ENCODE measurements at places on chromosomes 6 and 20.

GRCh38 chr6:3751730-3752530 lies 417 bp upstream of the PXDC1 start:
- peak; percentile 51 for DNase-seq

GRCh38 chr6:116511424-116512110 lies at the start of gene CALHM5:
CALHM5 (plus strand) TSS chr6:116511639; CDS start chr6:116511697, 58 bp downstream.
- no peak for DNase-seq

DNA sequence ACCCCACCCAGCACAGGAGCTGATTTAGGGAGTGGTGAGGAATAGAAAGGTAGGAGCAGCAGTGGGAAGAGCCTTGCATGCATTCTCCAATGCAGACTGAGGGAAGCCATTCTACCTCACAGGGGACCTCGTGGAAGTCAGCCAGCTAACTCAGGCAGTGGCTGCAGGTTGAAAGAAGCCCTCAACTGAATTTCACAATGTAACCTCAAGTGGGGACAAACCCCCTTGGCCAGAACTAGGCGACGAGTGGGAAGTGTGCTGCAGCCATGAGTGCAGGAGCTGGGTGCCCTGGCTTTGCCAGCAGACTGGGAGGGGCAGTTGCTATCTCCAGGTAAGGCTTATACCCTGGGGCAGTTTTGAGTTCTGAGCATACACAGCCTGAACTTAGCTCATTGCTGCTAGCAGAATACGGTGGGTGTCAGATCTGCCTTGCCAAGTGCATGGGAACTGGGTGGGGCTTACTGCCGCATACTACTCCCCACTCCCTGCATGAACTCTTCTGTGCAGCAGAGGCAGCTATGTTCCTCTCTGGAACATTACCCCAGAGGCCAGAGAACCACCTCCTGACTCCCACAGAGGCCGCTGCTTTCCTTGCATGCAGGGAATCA lies 126.5 kb downstream of the CDK19 start:
- DNase-seq, result no peak

- no peak for DNase-seq
Measured at GRCh38 chr6:137323860-137324259, 104.7 kb upstream of the IFNGR1 start.

GRCh38 chr6:43471399-43471798 lies 6.0 kb upstream of the TJAP1 start:
- no peak for DNase-seq
